GM23248 (cell line): ENCODE measurements at places on chromosomes 1 and 21. TPM values are rescaled to one million over a fixed set of nuclear protein-coding genes. Genes with fewer than 3 reads are reported as not detected.
A peak's percentile ranks its signal among the peaks of the same experiment; 100 is the strongest.

GRCh38 chr1:20600156-20600555, 11.3 kb downstream of the CDA start:
- no peak for DNase-seq

GRCh38 chr21:37764691-37765090, 151.6 kb downstream of the KCNJ6 start:
- no peak for DNase-seq

DNA sequence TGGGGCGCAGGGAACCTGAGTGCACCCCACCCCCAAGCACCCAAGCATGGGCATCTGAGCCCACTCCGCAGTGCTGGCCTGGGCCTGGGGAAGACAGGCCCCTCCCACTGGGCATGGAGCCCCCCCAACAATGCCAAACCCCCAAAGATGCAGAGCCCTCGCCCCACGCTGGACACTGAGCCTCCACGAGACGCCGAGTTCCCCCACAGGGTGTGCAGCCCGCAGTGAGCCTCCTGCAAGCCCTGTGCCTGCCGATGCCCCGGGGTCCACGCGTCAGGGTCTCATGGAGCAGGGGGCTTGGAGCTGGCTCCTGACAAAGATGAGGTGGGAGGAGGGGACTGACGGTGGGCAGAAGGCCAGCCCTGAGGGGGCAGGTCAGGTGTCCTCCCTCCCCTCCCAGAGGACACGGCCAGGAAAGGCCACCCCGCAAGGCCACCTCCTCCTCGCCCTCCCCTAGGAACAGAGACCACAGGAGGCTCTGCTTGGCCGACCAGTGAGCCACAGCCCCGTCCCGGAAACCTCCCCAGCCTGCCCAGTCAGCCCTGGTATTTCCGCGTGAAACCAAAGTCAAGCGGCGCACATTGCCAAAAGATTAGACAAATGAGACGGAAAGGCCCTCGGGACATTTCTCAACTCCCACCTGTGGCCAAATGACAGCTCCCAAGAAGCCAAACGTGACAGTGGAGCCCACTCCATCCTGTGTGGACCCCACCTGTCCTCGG, 33.4 kb downstream of the MEGF6 start:
- DNase-seq, result no peak

GRCh38 chr1:42392255-42392654, 11.7 kb downstream of the RIMKLA start:
- DNase-seq, result no peak

DNA sequence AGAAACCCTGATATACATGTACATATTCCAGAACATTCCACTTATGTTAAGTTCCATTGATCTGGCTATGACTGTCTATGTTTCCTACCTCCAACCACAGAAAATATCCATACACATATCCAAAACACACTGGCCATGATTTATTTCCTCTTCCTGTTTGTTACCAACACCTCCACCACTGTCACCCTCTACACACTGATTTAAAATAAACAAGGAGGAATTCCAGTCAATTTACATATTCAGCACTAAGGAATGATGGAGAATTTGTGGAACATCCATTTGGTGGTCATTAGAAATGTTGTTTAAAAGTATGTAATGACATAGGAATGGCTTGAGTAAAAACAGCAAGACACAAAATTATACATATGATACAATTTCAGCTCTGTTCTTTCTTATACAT, 5.5 kb upstream of the STX6 start:
- peak; percentile 69 for DNase-seq

DNA sequence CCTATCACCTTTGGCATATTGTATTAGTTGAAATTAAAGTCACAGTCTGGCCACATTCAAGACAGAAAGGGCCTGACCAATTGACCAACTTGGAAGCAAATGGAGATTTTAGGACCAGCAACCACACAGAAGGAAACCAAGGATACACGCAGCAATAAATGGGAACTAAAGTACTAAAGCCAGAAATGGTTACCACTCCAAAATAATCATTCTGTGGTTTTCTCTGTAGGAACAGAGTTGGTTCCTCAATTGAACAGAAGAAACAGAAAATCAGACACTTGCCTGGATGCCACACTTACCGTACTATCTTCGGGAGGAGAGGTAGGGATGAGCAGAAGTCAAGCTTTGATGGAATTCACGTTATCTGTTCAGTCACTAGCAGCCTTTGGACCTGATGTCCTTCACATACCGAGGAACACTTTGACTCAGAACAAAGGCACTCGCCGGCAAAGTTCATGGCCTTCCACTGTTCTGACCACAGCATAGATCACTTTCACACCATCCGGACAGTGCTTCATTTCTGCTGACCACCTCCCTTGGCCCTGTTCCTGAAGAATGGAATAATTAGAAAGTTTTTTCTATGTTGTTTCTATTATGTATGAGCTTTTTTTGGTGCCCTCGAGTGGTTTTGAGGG, 96.9 kb downstream of the LPAR3 start:
- DNase-seq, result no peak

- no peak for DNase-seq
These were observed 279.5 kb downstream of the DUSP10 start for GRCh38 chr1:221462345-221462744.

GRCh38 chr1:151914076-151914475, 4.8 kb upstream of the THEM4 start:
- no peak for DNase-seq

DNA sequence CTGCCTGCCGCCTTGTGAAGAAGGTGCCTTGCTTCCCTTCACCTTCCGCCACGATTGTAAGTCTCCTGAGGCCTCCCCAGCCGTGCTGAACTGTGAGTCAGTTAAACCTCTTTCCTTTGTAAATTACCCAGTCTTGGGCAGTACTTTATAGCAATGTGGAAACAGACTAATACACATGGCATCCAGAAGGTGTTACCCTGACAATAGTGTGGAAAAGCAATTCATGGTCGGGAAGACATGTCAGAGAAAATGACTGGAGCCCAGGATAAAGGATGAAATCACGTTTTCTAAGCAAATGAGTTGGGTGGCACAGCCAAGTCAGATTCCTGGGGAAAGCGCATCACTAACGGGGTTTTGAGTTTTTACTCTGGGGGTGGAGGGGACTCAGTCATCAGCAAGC, 76.4 kb downstream of the HLCS start:
- peak; percentile 31 for DNase-seq

- no peak for DNase-seq
These were observed 1349.0 kb upstream of the B3GALT2 start for GRCh38 chr1:194535369-194535768.

GRCh38 chr1:229238674-229239415, 32.1 kb upstream of the RAB4A start:
- peak; percentile 59 for DNase-seq

GRCh38 chr21:36719614-36720013, 20.7 kb downstream of the SIM2 start:
- DNase-seq, result no peak

GRCh38 chr21:35156293-35157278, 107.5 kb upstream of the RUNX1 start:
- DNase-seq, result no peak

DNA sequence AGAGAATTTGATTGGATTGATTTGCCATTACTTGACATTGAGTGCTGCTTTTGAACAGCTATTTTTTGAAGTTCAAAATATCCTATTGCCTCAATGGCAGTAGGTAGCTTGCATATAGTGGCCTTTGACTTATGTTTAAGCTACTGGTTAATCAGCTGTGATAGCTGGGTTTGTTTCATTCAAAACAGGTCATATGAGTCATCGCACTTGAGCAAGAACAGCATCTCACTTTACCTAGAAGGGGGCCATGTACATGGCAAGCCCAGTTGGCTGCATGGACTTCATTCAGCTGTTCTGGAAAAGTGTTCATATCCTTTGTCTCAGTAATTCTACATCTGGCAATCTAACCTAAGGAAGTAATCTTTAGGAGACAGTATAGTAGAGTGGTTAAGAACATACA, 29.0 kb upstream of the ARID1A start:
- DNase-seq, result peak; percentile 9

GRCh38 chr1:87132284-87132870, 196.3 kb upstream of the LMO4 start:
- no peak for DNase-seq

DNA sequence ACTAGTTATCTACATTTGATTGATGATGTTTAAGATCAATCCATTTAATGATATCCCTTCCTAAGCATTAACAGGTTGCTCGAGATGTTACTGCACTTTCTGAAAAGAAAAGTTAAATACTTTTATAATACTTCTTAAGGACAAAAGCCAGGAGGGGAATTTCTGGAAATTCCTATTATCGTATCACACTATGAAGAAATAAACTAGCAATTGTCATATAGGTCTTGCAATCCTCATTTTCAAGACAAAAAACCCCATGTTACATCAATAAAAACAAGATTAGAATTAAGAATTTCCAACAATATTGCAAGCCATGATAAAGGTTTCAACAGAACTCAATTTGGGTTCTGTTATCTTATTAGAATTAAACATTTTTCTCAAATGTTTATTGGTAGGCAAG, 47.2 kb downstream of the HNRNPR start:
- no peak for DNase-seq

DNA sequence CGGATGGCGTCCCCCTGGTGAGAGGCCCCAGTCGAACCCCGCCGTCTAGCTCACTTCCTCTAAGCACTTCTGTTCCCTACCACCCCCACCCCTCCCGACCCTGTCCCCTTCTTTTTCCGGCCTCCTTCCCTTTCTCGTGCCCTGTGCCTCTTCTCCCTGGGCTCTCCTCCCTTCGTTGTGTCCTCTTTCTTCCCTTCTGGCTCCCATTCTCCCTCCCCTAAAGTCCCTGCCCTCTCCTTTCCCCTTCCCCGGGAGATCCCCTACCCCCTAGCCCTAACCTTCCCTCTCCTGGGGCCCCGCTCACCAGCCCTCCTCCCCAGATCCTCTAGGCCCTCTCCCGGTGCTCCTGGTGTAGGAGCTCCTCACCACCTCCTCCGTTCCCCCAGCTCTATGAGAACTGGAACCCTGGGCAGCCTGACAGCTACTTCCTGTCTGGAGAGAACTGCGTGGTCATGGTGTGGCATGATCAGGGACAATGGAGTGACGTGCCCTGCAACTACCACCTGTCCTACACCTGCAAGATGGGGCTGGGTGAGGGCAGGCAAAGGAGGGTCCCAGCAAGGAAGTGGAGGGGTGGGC, 15.9 kb downstream of the BCAN start:
- no peak for DNase-seq

- peak; percentile 49 for DNase-seq
These were observed 66.1 kb downstream of the TENT5C start for GRCh38 chr1:117671781-117672501.

GRCh38 chr1:60984062-60984799, 98.1 kb upstream of the NFIA start:
- peak; percentile 59 for DNase-seq

- DNase-seq, result no peak
These were observed 93.3 kb upstream of the IFFO2 start for GRCh38 chr1:19049798-19050197.

DNA sequence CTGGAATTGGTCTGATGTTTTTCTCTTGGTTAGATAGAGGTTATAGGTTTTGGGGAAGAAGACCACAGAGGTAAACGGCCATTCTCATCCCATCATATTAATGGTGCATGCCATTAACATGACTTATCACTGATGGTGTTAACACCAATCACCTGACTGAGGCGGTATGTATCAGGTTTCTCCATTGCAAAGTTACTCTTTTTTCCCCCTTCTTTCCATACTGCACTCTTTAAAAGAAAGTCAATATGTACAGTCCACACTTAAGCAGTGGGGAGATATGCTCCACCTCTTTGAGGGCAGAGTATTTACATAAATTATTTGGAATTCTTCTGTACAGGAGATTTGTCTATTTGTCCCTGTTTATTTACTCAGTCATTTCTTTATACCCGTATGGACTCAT, 35.7 kb upstream of the OSBPL9 start:
- no peak for DNase-seq

- DNase-seq, result no peak
These were observed 166.2 kb downstream of the ASTN1 start for GRCh38 chr1:176998183-176998795.

DNA sequence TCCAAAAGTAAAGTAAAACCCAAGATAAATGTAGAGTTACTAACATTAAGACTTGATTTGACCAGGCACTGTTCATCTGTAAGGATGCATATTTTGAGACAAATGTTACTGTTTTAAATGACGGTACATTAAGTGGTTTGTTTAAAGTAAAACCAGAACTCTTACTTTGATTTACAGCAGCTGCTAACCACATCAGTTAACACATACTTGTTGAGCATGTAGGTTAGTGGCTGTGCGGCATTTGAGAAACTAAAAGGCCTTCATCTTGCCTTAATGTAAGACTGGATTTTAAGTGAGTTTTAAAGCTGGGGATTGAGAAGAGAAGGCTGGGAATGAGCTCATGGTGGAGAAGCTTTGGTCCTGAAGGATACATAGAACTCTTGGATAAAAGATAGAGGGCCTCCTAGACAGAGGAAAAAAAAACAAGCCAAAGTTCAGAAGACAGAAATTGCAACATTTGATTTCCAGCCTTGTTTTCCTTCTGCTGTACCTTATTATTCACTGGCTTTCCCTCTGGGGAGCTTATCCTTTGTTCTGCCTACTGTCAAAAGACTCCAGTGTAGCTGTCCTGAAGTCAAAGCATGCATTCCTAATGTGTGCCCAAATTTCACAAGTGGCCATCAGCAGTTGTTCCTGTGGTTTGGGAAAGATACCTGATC, 66.6 kb downstream of the MTR start:
- peak; percentile 3 for DNase-seq

DNA sequence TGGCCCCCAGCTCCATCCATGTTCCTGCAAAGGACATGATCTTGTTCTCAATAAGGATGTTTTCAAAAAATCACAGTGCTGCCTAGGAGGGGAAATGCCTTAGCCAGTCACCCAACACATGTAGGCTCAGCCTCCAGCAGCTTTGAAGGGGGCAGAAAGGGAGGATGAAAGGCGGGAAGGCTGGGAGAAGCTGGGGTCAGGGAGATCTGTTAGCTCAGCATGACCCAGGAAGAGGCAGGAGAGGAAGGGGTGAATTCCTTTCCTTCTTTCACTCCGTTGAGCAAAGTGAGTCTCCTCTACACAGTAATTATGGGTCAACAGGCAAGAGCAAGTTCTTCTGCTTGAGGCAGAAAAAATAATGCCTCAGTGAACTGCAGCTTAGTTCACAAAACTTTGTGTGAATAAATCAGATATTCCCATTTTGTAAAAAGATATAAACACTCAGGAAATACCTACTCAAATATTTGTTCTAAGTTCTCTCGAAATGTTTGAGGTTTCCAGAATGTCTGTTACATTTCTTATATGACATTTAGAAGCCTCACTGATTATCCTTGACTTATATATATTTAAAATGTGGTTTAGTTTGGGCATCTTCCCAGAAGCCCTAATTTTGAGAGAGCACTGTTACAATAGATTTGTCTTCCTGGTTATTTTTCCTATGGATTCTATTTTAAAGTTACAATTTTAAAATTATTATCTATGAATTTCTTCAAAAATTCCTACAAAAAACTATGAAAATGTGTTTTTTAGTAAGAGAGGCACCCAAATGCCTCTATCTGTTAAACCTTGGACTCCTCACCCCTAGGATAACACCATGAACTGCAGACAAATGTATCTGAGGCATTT, 116.8 kb downstream of the KCNJ6 start:
- no peak for DNase-seq

Gene F3
- total RNA-seq, result 93.7 and 120 TPM in 2 replicates

Gene LAX1
- total RNA-seq, result 0.11 TPM in 1 of 2 replicates, not detected in the other

Gene RAP1GAP
- total RNA-seq, result 0.97 TPM in 1 of 2 replicates, not detected in the other

Gene MYBPHL
- total RNA-seq, result not detected in 2 replicates

Gene ALG14
- 1.8 and 13.0 TPM in 2 replicates for total RNA-seq

Gene MCOLN3
- 0.51 and 0.54 TPM in 2 replicates for total RNA-seq

Gene PIAS3
- 22.2 and 32.5 TPM in 2 replicates for total RNA-seq

Gene PLPPR5
- not detected in 2 replicates for total RNA-seq

Gene BNIPL
- not detected in 2 replicates for total RNA-seq

Gene DMBX1
- total RNA-seq, result not detected in 2 replicates

Gene DPT
- total RNA-seq, result 11.8 and 14.9 TPM in 2 replicates

Gene KCNJ6
- 0.13 TPM in 1 of 2 replicates, not detected in the other for total RNA-seq

Gene PKP1
- 0.13 and 0.43 TPM in 2 replicates for total RNA-seq

Gene ILDR2
- total RNA-seq, result not detected in 2 replicates
